Left ventricle myocardium superior (tissue), 1 donor: ENCODE measurements at places on chromosomes 3 and 15.

- no peak for DNase-seq
Observed at GRCh38 chr3:42511201-42511600, 8.8 kb downstream of the VIPR1 start.

- DNase-seq, result no peak
Observed at GRCh38 chr3:151675858-151676615, 57.7 kb upstream of the AADACL2 start.

DNA sequence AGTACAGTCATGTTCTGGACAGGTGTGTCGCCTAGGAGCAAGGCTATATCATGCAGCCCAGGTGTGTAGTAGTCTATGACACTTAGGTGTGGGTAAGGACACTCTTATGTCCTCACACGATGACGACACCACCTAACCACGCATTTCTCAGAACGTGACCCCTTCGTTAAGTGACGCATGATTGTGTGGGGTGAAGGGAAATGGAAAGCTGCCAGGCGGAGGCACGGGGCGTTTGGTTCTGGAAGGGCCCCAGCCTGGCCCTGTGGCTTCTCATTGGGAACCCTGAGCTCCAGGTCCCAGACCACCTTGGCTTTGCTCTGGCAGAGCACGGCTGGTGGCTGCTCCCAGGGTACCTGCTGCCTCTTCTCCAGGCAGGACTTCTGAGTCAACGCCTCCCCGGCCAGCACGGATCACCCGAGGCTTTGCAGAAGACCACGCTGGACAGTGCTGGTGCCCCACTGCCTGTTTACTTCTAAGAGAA is 39.3 kb downstream of the FBLN2 start:
- DNase-seq, result no peak

DNA sequence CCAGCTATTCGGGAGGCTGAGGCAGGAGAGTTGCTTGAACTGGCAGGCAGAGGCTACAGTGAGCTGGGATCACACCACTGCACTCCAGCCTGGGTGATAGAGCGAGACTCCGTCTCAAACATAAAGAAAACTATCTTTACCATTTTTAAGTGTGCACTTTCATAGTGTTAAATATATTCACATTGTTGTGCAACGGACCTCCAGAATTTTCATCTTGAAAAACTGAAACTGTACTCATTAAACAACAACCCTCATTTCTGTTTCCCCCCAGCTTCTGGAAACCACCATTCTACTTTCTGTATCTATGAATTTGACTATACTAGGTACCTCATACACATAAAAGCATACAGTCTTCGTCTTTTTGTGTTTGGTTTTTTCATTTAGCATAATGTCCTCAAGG is 375.1 kb downstream of the SHQ1 start:
- DNase-seq, result no peak

DNA sequence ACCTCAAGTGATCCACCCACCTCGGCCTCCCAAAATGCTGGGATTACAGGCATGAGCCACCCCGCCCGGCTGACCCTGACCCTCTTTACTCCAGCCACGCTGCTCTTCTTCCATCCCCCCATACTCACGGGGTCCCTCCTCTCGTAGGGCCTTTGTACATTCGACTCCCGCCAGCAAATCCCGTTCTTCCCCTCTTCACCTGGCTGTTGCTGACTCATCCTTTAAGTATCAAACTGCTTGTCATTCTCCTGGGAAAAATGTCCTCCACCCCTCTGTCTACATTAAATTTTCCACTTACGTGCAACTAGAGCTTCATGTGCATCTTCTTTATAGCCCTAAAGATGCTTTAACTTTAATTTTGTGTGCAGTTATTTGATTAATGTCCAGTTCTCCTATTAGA is 203.1 kb downstream of the OPA1 start:
- no peak for DNase-seq

- DNase-seq, result no peak
Observed at GRCh38 chr3:187011915-187012314, 81.6 kb downstream of the ST6GAL1 start.

- no peak for DNase-seq
Observed at GRCh38 chr3:143234526-143234925, 115.0 kb downstream of the CHST2 start.

DNA sequence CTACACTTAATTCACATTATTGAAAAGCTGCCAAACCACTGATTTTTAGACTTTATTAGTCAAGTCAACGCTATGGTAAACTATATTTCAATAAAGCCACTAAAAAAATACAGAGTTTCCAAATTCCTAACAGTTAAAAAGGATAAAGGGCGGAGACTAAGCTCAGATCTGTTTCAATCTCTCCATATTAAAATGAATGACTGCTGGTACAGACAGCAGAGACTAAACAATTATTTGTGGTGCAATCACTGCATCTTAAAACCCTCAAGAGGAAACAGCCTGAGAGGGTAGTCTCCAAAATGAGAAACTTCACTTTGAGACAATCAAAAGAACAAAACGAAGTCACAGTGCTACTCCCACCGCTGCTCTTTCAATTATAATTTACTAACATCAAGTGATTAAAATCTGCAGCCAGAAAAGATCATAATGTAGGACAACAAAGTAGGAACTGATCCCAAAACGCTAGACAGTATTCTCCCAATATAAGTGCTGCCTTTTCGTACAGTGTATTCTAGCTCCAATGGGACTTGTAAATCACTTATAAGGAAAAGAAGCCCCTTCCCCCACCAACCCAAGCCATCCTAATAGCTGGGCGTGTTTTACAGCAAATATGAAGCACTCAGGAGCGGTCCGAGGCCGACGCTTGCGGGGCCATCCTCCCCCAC is 1.2 kb downstream of the UBP1 start:
- no peak for DNase-seq

GRCh38 chr15:79977431-79978054 is 6.5 kb upstream of the BCL2A1 start:
- no peak for DNase-seq
